ENCODE measurements at places on chromosomes 16 and 17.

- no peak for DNase-seq
Observed at GRCh38 chr16:14608111-14608566, 21.9 kb downstream of the PARN start.

DNA sequence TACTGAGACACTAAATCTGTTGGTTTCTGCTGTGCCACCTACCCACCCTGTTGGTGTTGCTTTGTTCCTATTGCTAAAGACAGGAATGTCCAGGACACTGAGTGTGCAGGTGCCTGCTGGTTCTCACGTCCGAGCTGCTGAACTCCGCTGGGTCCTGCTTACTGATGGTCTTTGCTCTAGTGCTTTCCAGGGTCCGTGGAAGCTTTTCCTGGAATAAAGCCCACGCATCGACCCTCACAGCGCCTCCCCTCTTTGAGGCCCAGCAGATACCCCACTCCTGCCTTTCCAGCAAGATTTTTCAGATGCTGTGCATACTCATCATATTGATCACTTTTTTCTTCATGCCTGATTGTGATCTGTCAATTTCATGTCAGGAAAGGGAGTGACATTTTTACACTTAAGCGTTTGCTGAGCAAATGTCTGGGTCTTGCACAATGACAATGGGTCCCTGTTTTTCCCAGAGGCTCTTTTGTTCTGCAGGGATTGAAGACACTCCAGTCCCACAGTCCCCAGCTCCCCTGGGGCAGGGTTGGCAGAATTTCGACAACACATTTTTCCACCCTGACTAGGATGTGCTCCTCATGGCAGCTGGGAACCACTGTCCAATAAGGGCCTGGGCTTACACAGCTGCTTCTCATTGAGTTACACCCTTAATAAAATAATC lies 14.6 kb downstream of the STH start:
- no peak for DNase-seq

DNA sequence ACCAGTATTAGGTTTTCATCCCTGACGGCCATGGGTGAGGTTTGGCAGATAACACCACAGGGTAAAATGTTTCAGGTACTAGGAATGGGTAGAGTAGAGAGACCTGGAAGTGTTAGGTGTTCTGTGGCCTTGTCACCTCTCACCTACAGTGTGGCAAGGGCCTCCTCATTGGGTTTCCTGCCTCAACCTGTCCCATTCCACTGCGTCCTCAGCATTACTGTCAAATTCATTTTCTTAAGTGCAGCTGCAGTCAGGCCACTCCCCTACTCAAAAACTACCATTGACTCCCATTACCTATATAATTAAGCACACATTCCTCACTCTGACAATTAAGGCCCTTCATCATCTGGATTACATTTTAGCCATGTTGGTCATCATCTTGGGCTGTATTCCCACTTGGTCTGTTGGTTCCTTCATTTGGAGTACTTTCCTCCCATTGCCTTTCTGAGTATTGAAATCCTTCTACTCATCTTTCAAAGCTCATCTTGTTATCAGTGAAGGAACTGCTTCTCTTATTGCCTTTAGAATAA lies 64.5 kb downstream of the NUP88 start:
- DNase-seq, result no peak

GRCh38 chr17:10081571-10082169 lies 116.7 kb downstream of the GAS7 start:
- no peak for DNase-seq

DNA sequence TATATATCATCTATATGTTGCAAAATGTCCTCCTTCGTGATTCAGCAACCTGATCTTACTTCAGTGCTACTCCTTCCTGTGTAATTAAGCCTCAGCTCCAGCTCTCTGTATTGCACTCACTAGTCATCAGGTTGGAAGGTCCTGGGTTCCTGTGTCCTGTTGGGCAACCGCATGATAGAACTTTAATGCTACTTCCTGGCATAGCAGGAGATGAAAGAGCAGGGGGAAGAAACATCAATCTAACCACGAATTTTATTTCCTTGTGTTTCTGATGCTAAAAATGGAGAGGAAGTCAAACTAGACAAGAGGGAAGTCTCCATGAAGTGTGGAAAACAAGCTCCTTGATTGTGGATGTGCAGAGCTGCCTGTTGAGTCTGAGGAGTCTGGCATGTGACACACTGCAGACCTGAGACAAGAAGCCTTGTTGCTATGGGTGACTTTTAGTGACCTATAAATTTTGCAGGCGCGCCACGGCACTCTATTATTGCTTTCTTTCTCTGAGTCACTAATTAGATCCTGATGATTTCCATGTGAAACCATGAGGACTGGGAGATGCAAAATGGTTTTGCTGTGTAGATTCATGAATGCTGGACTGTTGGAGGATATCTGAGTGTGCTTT lies 25.6 kb downstream of the IGSF6 start:
- no peak for DNase-seq

DNA sequence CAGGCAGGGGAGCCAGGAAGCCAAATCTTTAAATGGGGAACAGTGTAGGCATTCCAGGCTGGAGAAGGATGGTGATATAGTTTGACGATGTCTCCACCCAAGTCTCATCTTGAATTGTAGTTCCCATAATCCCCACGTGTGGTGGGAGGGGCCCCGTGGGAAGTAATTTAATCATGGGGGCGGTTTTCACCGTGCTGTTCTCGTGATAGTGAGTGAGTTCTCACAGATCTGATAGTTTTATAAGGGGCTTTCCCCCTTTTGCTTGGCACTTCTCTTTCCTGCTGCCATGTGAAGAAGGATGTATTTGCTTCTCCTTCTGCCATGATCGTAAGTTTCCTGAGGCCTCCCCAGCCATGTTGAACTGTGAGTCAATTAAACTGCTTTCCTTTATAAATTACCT lies 28.8 kb downstream of the GINS3 start:
- DNase-seq, result no peak

GRCh38 chr17:75516619-75517296 lies 430 bp downstream of the TSEN54 start:
- DNase-seq, result no peak

DNA sequence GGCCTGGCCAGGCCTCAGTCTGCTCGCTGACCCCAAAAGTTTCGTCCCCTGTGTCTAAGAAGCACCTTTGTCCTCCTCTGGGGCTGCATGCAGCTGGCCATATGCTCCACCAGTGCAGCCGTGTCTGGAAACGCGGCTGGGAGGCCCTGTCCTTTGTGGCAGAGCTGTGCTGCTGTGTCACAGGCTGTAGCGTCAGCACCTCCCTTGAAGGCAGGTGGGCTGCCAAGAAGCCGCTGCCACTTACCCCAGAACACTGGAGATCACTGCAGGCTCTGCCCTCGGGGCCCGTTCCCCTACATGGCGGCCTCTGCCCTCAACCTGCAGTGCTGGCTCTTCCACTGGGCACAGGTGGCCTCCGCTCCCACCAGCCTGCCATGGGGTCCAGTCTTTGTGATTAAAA lies 15.7 kb upstream of the MC1R start:
- DNase-seq, result no peak

DNA sequence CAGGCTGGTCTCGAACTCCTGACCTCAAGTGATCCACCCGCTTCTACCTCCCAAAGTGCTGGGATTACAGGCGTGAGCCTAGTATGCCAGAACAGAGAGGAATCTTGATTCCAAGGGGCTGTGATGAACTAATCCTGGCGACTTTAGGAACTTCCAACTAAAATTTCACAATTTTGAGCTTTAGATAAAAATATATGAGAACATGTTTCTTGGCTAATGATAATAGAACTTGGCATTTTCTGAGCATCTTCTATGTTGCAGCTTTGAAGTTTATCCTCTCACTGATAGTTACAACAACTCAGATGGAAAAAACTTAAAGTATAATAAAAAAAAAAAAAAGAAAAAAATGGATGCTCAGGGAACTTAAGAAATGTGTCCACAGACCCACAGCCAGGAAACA lies 69.8 kb upstream of the WSCD1 start:
- no peak for DNase-seq

GRCh38 chr16:52925143-52925542 lies 127.6 kb downstream of the CHD9NB start:
- no peak for DNase-seq

GRCh38 chr17:70107904-70108565 lies 33.0 kb downstream of the KCNJ16 start:
- DNase-seq, result no peak

- DNase-seq, result no peak
Observed at GRCh38 chr16:1211451-1212268, 13.4 kb downstream of the TPSG1 start.

- no peak for DNase-seq
Observed at GRCh38 chr16:85265810-85266209, 153.5 kb upstream of the CIBAR2 start.

DNA sequence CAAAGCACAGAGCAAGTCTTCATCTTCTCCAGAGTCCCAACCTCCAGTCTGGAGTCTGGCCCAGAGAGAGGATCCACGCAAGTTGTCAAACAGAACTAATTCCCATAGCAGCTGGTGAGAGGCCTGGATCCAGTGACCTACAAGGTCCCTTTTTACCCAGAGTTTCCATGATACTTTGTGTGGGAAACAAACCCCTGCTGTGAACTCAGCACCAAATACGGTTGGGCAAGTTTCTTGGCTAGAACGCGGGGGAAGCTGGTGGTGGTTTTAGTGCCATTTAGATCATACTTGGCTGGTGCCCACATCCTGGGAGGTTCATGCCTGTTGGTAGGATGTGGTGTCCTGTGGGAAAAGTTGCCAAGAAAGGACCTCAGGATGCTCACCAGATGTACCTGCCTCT lies 18.1 kb downstream of the TMC7 start:
- no peak for DNase-seq

DNA sequence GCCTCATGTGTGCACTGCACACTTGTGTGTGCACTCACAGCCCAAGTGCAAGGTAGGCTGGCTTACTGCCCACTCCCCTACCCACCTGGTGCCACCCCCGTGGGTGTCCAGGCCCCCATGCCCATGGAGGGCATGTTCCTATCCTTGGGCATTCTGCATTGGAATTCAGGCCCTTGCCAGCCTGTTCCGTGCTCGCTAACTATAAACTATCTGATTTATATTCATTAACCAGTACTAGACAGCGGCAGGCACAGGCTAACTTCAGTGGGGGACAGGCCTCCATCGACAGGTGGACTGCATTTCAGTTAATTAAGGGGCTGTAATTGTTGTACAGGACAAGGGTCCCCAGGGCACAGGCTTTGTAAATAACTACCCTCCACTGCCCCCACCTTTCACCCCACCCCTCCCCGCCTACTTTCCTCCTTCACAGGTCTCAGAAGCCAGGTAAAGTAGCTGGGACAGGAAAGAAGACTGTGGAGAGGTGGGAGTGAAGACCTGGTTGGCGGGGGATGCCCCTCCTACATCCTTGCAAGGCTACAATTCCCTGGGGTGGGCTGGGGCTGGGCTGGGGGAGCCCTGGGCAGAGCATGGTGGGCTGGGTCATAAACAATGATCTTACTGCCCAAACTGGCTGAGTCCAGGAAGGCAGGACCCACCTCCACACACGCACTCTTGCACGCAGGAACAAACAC lies 119.0 kb upstream of the LHX1 start:
- no peak for DNase-seq

- DNase-seq, result no peak
Observed at GRCh38 chr16:26976873-26977272, 89.9 kb upstream of the C16orf82 start.

GRCh38 chr16:89187770-89188392 lies 12.5 kb downstream of the SLC22A31 start:
- DNase-seq, result no peak

GRCh38 chr17:38925263-38925995 lies at the start of gene LASP1NB:
Gene LASP1NB, plus strand, starts transcription at chr17:38925614.
- no peak for DNase-seq

GRCh38 chr17:71986886-71987285 lies 133.9 kb upstream of the SOX9 start:
- DNase-seq, result no peak

GRCh38 chr17:57586196-57586740 lies 158.8 kb downstream of the CCDC182 start:
- DNase-seq, result no peak

DNA sequence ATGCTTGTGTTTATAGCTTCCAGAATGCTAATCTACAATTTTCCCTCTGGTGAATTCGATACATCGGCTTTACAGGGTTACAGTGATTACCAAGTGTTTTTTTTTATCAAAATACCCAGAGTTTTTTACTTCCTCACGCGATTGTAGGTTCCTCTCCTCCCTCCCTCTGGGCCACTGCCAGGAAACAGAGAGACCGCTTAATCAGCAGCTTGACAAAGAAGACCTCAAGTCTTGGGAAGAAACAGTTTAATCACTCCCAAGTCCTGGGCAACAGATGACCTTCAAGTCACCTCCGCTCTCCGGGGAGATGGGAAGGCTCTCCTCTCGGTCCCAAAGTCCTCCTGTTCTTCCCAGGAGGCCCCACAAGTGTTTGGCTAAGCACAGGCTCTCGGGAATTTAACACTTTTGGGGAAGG lies 23.5 kb downstream of the SMTNL2 start:
- no peak for DNase-seq

DNA sequence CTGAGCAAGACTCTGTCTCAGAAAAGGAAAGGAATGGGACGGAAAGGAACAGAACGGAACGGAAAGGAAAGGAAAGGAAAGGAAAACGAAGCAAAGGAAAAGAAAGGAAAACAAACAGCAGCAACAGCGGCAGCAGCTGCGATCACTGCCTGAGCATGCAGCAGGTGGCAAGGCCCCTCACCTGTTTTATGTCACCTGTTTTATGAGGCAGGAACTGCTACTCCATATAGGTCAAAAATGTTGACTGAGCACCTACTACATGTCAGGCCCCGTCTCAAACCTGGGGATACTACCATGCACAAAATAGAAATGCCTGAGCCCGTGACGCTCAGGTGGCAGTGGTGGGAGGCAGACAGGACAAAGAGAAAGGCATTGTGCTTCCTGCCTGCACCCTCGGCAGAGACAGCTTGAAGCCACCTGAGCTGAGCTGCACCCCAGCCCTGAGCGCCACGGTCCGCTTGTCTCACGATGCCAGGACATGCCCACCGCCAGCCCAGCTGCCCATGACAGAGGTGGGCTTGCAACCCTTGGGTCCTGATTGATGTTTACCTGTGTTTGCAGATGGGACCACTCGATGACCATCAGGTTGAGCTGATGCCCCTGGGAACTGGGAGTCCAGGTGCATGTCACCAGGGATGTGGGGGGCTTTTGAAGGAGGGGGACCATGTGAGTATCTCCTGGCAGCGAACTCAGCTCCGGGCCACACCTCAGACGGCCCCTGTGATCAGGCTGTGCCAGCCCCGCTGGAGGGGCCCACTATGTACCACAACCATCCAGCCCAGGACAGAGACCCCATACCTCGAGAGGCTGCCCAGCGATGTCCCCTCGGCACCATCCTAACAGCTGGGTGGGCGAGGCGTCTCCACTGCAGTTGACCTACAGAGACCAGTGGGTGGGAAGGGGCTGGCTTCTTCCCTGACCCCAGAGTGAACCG lies 77.4 kb downstream of the RMI2 start:
- DNase-seq, result no peak

- no peak for DNase-seq
Observed at GRCh38 chr16:87615621-87616041, 13.3 kb downstream of the JPH3 start.

GRCh38 chr16:88975511-88976061 lies 1.4 kb downstream of the CBFA2T3 start:
- DNase-seq, result no peak
